ENCODE measurements at places on chromosomes 3 and 15.
A peak's percentile ranks its signal among the peaks of the same experiment; 100 is the strongest.

DNA sequence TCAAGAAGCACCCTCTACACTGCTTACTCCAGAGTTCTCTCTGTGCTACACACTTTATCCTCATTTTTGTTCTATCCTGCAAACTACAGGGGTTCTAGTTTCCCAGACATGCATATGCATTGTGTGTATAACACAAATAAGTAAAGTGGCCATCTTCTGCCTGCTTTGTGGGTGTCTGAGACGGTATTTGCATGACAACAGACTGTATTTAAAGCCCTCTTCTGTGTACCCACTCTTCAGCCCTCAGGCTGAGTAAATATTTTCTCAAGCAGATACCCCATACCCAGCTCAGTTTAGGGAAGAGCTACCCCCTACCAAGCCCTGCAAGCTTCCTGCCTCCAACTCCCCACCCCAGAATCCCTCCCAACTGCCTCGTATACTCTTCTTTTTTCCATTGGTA, 31.7 kb downstream of the SYNPR start:
- no peak for DNase-seq

DNA sequence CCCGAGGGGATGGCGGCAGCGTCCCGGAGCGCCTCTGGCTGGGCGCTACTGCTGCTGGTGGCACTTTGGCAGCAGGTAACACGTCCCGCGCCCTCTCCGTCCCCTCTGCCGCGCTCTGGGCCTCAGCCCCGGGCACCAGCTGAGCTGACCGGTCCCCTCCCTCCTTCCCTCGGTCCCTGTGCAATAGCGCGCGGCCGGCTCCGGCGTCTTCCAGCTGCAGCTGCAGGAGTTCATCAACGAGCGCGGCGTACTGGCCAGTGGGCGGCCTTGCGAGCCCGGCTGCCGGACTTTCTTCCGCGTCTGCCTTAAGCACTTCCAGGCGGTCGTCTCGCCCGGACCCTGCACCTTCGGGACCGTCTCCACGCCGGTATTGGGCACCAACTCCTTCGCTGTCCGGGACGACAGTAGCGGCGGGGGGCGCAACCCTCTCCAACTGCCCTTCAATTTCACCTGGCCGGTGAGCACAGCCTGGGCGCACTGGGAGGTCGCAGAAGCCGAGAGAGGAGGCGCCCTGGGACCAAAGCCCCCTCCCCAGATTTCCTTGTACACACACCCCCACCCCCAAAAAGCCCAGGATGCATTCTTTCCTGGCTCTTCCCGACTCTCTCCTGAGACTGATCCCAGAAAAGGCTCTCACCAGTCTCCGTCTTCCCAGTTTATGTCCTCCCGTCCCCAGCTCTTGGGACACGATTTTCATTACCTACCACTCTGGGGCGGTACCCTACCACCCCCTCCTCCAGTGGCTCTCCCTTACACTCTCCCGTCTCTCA, 705 bp downstream of the DLL4 start:
- no peak for DNase-seq

DNA sequence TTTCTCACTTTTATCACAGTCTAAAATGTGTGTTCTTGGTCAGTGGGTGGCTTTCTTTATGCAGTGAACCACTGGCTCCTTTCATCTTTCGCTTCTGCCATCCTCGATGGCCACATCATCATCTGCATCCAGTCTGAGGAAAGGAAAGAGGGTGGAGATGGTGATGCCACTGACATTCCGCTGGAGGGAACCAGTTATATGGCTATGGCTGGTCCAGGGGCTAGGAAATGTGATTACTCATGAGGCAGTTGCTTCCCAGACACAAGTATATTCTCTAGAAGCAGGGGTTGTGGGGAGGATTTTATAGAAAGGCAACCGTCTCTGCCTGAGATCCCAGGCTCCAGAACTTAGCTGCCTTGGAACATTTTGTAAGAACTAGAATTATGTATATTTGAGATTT, 246.7 kb upstream of the AZI2 start:
- DNase-seq, result no peak

DNA sequence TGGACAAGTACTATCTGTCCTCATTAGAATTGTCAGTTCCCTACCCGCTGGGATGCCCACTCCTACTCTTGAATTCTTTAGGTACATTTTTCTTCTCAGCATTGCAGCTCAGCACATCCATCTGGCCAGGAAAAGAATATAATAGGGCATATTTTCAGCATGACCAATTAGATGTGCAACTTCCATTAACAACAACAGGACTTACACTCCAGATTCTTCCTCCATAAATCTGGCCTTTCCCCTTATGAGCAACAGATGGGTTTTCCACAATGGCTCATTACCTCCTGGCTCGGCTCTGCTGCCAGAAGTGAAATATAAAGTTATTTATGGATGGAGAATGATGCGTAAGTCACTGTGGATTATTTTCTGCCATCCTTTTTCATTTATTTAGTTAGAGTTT, 443.8 kb upstream of the TGFBR2 start:
- DNase-seq, result peak; percentile 87

GRCh38 chr3:53708001-53708621, 138.1 kb downstream of the CHDH start:
- no peak for DNase-seq

GRCh38 chr3:47015151-47015550, 35.7 kb downstream of the NBEAL2 start:
- no peak for DNase-seq

GRCh38 chr15:31145271-31145911, 43.9 kb upstream of the TRPM1 start:
- peak; percentile 24 for DNase-seq

DNA sequence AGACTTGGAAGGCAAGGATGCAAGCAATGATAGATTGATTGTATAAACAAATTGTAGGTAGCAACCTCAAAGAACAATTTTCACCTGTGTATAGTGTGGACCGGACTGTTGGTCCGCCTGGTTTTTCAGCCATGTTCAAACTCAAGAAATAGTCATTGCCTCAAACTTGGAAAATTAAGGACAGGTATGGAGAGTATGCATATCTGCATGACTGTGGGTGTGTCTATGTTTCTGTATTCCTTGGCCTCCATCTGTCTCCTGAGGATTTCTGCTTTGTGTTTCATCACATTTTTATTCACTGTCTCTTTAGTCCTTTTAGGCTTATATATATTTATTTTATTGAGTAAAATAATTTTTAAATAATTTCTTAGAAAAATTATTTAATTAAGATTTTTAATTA, 53.9 kb upstream of the RASA2 start:
- no peak for DNase-seq

- DNase-seq, result peak; percentile 77
These were observed at the start of gene RPL22L1 for GRCh38 chr3:170869645-170870593. Gene RPL22L1, minus strand, starts transcription at chr3:170870195. Its CDS starts 28 bp downstream, at chr3:170870167.

GRCh38 chr3:31748281-31748932, 215.7 kb downstream of the STT3B start:
- no peak for DNase-seq

- DNase-seq, result no peak
These were observed 16.0 kb downstream of the SEC61A1 start for GRCh38 chr3:128068156-128068620.

DNA sequence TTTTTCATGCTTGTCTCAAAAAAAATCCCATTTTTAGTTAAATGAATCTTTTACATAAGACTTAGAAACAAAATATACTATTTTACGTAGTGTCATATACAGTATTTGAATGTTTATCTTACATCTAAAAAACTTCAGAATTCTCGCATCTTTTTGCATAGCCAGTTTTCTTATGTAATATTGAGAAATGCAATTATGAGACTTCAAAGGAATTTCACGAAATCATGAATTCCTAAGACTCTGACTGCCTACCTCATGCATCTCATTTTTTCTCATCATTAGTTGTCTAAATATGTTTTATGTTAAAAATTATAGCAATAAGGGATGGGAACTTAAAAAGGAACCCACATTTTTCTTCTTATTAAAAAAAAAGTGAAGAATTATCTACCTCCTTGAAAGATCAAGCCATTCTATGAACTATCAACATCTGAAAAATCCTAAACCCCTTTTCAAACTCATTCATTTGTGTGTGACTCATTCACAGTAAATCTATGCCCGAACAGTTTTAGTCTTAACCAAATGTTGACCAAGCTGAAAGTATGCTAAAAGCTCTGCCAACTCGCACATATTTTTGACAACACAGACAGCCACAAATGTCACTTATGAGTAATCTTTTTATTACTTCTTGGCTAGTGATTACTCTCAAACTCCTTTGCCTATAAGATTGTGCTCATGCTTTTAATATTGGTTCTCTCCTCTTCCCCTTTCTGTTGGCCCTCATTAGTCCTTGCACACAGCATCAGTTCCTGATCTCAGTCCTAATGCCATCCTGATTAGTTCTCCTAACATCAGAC, 115.9 kb downstream of the DCLK3 start:
- DNase-seq, result peak; percentile 94

- DNase-seq, result no peak
These were observed 14.9 kb downstream of the ACOX2 start for GRCh38 chr3:58521917-58522631.

- no peak for DNase-seq
These were observed 23.3 kb downstream of the CFAP161 start for GRCh38 chr15:81157195-81157938.

GRCh38 chr3:146250449-146251382, at the start of gene PLSCR4:
Gene PLSCR4, minus strand, starts transcription at chr3:146251105. Its CDS starts 29,034 bp downstream, at chr3:146222071.
- DNase-seq, result no peak

GRCh38 chr15:81880833-81881232, 165.0 kb downstream of the MEX3B start:
- DNase-seq, result no peak

All from AG09309 (cell line).